Hypothalamus (tissue), 51 donors: ENCODE measurements at places on chromosomes 2 and 18.

DNA sequence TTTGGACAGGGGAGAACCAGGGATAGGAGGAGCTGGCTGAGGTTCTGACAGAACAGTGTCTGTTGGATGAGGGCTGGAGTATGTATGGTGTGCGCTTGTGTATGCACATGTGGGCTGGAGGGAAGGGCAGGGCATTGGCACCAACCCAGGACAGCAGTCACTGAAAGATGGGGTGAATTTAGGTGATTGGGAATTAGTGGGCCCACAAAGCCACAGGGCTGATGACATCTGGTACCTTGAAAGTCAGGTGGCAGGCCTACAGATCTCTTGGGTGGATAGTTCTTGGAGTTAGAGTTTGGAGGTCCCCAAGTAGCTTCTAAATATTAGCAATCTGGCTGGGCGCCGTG, 45.7 kb downstream of the C2orf42 start:
- no peak for DNase-seq

DNA sequence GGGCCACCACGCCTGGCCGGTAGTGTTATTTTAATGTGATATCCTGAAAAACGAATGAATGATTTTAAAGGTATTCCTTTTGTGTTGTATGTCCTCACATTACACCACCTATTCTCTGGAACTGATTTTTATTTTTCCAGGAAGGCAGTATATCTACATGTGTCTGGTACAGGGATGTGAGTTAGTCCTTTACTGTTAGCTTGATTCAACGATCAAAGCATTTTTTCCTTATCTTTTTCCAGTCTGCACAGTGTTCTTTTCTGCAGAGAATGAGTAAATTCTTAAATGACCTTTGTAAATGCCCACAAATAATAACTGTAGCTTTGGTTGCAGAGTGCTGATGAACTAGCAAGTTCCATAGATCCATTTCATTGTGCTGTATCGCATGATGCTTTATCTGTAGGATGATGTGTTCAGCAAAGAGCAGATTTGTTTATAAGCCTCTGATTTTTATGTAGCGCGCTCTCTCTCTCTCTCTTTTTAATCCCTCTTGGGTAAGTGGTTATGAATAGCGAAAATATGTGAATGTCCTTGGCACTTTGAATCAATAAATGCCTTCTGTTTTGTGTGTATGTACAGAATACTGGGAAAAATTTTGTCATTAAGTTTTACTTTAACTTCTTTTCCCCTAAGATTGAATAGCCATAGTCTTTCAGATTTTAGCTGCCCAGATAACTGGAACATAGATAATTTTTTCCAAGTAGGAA, 82.5 kb upstream of the EML6 start:
- no peak for DNase-seq

- no peak for DNase-seq
These were observed 57.6 kb upstream of the RPRM start for GRCh38 chr2:153536115-153536514.

- no peak for DNase-seq
These were observed 120.2 kb downstream of the GBX2 start for GRCh38 chr2:236047886-236048540.

DNA sequence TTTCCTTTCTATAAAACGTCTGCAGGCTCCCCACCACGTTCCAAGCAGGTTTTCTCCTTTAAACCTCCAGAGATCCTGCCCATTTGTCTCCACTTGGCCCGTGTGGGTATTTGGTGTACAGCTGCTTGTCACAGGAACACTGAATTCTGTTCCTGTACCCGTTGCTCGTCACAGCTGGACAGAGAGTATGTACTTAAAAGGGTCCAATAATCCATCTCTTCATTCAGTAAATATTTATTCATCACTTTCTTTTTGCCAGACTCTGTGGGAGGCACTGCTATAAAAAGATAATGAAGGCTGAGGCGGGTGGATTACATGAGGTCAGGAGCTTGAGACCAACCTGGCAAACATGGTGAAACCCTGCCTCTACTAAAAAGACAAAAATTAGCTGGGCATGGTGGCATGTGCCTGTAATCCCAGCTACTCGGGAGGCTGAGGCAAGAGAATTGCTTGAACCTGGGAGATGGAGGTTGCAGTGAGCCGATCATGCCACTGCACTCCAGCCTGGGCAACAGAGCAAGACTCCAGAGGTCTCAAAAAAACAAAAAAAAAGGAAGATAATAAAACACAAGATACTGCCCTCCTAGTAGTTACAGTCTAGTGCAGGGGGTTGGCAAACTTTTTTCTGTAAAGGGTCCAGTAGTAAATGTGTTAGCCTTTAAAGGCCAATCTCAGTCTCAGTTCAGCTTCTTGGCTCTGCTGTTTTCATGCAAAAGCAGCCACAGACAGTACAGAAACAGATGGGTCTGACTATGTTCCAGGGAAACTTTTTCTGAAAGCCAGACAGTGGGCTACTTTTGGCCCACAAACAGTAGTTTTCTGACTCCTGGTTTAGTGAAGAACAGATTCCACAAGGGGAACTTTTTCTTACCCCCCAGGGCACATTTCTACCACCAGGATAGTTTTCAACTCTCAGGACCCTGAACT, 309.9 kb upstream of the RAB12 start:
- DNase-seq, result no peak

DNA sequence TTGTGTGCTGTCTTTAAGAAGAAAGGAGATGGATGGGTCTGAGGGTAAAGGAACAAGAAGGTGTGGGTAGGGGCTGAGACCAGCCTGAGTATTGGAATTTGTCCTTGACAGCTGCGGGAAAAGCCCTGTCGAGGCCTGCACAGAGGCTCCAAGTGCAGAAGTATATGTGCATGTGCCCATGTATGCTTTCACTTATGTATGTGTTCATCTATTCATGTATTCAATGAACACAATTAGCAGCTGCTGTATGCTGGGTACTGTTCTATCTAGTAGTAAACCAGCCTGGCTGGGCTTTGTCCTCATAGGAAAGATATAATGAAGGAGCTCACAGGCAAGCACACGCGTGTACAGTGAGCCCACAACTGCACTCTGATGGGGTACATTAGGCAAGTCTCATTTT, 181.4 kb downstream of the CALCRL start:
- DNase-seq, result no peak

DNA sequence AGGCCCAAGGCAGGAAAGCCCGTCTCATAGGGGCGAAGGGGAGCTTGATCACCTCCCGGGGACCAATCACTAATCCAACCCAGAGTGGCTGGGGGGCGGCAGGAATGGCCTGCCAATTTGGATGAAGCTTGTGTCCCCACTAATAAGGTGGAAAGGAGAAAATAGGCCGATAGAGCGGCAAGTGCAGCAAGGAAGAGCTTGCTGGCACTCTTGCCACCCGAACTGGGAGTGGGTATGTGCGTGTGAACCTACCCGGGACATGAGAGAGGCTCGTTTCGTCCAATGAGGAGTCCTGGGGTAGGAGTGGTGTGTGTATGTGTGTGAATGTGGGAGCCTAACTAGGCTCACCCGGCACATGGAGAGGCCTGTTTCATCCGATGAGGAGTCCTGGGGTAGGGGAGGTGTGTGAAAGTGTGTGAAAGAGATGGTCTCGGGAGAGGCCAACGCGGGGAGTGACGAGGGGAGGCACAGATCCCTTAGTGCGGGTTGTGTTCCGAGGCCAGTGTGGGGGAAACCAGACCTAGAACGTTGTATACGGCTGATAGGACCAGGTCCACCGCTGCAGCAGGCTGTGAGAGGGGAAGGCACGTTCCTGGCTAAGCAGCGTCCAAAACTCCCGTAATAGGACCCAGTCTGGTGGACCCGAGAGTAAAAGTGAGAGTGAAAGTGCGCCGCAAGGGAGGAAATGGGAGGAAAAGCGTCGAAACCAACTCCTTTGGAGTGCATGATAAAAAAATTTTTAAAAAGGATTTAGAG, 47.1 kb upstream of the SELENOI start:
- DNase-seq, result no peak

DNA sequence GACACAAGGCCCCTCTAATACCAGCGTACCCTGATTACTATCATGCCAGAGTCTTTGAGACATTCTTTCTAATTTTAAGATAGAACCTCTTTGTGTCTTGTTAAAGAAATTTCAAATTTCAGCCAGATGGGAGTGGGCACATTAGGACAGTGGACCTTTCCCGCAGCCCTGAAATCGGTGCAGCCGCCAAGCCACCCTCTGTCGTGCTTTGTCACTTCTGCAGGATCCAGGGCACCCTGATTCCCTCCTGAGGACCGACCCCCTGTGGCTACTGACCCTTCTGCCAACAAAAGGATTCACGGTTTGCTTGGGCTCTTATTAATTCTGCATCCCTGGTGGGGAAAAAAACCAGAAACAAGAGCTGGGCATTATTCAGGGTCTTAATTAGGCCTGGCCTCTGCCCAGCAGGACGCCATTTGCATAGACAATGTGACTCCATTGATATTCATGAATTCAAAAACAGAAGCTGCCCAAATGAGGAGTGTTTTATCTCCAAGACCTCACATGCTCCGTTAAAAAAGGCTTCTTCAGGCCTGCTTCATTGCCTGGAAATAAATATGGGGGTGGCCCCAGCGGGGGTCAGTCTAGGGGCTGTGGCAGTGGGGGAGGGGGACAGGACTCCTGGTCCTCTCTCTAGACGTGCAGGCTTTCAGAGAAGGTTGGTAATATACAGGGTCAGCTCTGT, 116.9 kb downstream of the ALPK2 start:
- DNase-seq, result no peak

DNA sequence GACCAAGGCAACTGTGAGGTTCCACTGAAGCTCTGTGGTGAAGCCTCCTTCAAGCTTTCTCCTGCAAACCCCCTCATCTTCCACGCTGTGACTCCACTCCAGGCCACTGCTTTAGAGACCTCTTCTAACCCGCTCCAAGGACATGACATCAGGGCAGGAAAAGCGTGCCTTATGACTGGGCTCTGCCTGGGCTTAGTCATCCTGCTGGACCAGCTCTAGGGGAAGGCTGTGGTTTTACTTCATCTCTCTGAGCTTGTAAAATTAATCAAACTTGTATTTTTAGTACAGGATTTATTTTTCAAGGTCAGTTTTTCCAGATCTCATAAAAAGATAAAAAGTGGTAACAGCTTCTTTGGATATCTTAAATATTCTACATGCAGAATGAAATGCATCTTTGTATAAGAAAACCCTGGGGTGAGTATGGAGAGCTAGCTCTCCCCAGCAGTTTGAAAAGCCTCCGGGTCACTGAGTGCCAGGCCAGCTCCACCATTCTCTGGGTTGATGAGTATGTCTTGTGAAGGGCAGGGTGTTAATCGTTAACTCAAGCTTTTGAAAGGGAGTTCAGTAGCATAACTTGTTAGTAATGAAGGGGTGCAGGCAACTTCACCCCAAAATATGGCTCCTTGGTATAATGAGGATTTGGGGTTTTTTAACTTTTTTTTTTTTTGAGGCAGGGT, 33.1 kb upstream of the YPEL5 start:
- DNase-seq, result no peak

DNA sequence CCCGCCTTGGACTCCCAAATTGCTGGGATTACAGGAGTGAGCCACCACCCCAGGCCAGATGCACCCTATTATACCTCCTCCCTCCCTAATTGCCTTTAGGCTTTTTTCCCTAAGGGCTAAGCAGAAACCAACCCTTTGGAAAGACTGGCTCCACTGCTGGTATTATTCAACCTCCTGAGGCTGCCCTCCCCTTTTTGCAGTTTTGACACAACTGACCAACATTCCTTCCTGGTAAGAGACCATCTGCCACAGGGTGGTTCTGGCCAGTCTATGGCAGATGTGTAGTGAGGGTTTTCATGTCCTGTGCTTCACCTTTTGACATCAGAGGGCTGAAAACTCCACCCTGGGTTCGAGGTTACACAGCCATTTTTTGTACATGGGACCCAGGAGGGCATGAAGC, 1785.3 kb upstream of the CELF4 start:
- DNase-seq, result no peak
